Activated CD8-positive, alpha-beta memory T cell treated with anti-CD3 and anti-CD28 coated beads, Interleukin-2, amount 50 U/mL, for 4 hours (primary cell): ENCODE measurements at places on chromosomes 7 and 10.

DNA sequence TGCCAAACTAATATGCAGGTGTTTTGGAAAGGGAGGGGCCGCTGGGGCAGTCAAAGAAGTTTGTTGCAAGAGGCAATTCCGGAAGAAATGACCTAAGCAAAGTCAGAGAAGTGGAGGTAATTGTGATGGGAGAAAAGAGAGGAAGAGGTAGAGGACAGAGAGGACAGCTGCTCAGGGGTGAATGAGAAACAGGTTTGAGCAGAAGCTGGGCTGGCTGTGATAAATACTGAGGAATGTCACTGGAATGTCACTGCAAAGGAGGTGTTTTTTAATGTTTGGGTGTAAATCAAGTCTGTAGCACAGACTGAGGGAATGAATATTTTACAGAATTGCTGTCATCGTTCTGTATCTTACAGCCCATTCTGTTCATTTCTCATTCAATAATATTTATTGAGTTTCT is 207.2 kb downstream of the DPP6 start:
- DNase-seq: no peak

DNA sequence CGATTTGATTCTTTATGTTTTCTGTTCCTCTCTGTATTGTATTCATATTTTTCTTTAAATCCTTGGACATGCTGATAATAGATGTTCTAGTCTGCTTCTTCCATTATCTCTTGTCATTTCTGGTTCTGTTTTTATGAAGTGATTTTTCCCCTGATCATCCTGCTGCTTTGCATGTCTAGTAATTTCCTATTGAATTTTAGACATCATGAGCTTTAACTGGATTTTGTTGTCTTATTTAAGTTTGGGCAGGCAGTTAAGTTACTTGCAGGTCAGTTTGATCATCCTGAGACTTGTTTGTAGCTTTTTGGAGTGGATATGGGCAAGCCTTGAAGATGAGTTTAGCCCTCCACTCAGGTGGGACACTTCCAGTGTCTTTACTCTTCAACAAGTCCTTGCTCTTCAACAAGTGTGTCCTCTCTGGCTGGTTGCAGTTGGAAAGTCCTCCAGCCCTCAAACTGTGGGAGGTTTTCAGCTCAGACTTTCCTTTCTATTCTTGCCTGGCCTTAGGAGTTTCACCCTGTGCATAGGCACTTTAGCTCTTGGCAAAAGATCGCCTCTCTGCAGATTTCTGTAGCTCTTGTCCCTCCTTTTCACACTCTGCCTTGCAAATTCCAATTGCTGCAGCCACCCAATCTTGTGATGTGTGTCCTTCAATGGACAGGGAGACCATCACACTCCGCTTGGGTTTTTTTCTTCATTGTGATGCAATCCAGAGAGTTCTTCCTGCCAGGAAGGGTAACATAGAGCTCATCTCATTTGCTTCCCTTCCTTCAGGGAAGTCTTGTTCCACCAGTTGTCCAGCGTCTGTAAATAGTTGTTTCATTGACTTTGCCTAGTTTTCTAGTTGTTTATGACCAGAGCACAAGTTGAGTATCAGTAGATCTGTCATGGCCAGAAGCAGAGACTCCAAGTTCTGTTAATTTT is 197.2 kb upstream of the SH2B2 start:
- DNase-seq: no peak

GRCh38 chr10:855671-856070 is 75.8 kb downstream of the LARP4B start:
- DNase-seq: no peak

DNA sequence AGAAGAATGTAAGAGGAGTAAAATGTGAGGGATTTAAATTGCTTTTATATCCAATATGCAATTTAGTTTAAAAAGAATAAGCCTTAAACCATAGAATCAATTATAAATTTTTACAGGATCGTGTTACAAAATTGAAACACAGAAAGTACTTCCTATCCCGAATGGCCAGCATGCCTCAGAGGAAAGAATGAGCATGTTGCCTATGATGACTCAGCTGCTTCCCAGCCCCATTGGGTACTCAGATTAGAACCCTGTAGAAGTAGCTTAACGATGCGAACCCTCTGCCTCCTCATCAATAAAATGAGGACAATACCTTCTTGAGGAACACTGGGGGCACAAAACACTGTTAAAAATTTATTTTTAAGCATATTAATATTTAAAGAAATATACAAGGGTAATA is 113.4 kb upstream of the CDK1 start:
- DNase-seq: no peak

DNA sequence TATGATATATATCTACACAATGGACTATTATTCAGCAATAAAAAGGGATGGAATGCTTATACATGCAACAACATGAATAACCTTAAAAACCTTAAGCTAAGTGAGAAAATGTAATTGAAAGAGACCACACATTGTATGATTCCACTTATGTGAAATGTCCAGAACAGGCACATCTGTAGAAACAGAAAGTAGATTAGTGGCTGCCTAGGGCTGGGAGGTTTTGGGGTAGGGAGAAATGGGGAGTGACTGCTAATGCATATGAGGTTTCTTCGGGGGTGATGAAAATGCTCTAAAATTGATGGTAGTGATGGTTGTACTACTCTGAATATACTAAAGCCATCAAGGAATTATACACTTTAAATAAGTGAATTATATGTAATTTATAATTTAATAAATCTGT is 14.7 kb downstream of the SLC16A9 start:
- no peak for DNase-seq

- no peak for DNase-seq
Observed at GRCh38 chr10:99784016-99784726, 1.7 kb downstream of the ABCC2 start.

DNA sequence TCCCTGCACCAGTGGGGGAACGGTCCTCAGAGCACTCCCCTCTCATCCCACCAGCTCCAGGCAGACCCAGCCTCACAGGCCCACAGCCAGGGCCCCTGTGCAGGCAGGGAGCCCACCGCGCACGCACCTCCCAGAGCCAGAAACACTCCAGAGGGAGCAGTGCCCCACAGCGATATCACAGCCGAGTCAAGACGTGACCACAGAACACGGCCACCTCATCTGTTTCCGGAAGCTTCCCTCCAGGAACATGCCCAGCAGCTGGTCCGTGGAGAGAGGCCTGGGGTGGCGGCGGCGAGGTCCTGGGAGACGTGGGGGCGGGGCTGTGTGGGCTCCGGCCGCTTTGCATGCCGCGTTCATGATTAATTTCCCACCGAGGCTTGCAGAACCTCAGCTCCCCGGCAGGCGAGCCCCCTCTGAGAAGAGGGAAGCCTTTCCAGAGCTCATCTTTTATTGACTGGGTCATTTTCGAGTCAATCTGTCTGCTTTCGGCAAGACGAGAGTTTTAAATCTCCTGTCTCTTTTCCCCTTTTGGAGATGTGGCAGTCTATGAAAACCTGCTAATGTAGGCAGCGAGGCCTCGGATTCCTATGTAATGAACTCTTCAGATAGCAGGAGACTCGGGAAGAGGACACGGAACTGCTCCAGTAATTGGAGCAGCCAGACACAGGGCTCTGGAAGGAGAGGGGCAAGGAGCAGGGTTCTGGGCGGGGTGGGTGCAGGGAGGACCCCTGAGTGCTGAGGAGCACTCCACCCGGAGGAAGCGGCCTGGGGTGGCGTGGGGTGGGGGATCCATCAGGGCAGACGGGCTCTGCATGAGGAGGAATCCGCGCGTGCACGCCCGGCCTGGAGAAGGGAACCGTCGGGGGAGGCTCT is 242.8 kb downstream of the ELFN1 start:
- no peak for DNase-seq

- DNase-seq: no peak
Observed at GRCh38 chr10:92690915-92691590, 1.3 kb downstream of the HHEX start.
